ENCODE measurements at places on chromosomes 11 and 22. TPM values are rescaled to one million over a fixed set of nuclear protein-coding genes. Genes with fewer than 3 reads are reported as not detected.

CYP2D6 gene
- total RNA-seq: 0.17 TPM

AMOTL1 gene
- 19.2 TPM for total RNA-seq

MS4A3 gene
- total RNA-seq: not detected

HDHD5 gene
- 42.7 TPM for total RNA-seq

GGT5 gene
- total RNA-seq: 10.3 TPM

IFT27 gene
- 21.9 TPM for total RNA-seq

PKP3 gene
- 1.9 TPM for total RNA-seq

GRAMD1B gene
- total RNA-seq: 1.9 TPM

EHF gene
- not detected for total RNA-seq

TRIM49 gene
- not detected for total RNA-seq

PDGFD gene
- total RNA-seq: 1.2 TPM

CYP2R1 gene
- 6.1 TPM for total RNA-seq

OR2AT4 gene
- total RNA-seq: not detected

NPAS4 gene
- total RNA-seq: not detected

TMEM191C gene
- 0.50 TPM for total RNA-seq

SAA2 gene
- not detected for total RNA-seq

NAP1L4 gene
- total RNA-seq: 86.2 TPM

C11orf86 gene
- not detected for total RNA-seq

NFRKB gene
- 17.8 TPM for total RNA-seq

IGHMBP2 gene
- total RNA-seq: 8.4 TPM
